ENCODE measurements at places on chromosomes 12 and 14.

DNA sequence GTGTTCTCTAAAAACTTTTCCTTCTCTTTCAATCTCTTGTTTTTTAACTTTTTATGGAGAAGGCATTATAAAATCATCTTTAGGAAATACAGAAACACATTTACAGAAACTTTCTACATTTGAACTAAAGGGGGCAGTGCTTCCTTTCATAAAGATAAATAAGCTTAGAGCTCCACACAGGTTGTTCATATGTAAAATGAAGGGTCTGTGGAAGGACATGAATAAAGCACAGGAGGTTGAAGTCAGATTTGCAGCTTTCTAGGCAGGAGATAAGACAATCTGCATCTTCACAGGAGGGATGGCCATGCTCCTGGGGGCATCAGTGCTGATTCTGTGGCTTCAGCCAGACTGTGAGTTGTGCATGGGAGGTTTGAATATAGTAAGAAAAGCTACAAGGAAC, 426.0 kb downstream of the DAD1 start:
- DNase-seq: no peak

DNA sequence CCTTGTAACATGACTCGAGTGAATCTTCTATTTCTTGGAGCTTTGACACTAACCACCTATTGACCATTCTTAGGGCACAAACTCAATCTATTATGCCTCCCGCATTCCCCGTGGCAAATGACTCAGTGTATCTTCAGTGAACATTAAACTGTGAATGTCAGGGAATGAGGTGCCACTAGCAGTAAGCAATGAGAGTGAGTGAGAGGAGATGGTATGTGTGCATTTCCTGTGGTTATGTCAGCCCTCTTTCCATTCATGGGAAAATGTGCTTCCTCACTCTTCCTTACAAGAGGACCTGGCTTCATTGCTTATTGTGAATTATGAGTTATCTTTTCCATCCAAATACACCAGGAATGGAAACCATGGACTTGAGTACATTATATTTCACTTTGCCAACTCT, 229.2 kb downstream of the EMP1 start:
- no peak for DNase-seq

DNA sequence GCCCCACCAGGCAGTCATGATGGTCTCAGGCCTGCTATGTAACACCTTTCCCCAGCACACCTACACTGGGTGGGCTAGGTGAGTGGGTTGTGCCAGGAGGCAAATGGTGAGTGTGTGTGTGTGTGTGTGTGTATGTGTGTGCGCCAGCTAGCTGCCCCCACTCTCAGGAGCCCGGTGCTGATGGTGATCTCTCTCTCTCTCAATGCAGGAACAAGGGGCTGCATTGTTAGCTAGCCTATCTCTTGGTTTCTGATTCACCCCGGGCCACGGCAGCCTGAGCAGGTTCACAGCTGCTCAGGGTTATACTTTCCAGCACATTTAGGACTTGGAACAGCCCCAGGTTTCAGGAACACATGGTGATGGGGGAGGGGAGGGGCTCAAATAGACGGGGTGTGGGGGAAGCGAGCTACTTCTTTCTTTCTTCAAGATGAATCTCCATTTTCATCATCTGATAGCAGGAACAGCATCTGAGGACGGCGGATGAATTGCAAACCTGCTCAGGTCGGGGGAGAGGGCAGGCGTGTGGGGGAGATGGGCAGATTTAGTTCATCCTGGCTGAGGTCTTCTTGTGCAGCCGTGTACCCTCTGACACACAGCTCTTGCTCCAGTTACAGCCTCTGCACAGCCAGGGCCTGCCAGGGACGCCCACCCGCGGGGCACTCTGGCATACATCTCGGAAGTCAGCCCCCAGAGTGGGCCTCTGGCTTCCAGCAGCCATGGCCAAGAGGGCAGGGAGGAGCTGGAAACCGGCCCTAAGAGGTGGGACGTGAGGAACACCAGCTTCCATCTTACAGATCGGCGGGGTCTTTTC, 137.6 kb downstream of the ZFP36L1 start:
- peak; percentile 16 for DNase-seq

DNA sequence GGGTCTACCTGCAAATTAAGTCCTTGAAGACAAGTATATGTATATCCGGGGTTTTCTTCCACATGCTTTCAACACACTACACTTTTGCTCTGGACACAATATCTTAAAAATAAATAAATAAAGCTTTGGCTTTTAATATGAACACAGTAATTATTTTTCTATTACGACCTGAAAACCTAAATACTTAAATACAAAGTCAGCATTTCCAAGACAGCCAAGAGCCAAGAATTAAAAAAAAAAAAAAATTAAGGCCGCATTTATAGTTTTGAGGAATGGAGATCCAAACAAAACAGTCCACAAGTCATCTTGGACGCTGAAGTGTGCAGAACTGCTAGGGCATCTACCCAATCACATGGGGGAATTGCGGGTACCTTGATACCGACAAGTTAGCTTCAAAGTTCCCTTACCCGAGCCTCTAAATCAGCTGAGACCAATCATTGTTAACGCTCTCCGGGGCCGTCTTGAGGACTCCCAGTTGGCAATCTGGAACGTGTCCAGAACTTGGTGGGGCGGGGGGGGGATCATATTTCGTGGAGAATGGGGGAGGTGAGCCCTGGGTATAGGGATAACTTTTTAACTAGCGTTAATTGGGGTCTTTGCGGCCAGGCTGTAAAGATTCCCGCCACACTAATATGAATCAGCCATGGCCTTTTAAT, 731 bp upstream of the PCNX4 start:
- peak; percentile 36 for DNase-seq

DNA sequence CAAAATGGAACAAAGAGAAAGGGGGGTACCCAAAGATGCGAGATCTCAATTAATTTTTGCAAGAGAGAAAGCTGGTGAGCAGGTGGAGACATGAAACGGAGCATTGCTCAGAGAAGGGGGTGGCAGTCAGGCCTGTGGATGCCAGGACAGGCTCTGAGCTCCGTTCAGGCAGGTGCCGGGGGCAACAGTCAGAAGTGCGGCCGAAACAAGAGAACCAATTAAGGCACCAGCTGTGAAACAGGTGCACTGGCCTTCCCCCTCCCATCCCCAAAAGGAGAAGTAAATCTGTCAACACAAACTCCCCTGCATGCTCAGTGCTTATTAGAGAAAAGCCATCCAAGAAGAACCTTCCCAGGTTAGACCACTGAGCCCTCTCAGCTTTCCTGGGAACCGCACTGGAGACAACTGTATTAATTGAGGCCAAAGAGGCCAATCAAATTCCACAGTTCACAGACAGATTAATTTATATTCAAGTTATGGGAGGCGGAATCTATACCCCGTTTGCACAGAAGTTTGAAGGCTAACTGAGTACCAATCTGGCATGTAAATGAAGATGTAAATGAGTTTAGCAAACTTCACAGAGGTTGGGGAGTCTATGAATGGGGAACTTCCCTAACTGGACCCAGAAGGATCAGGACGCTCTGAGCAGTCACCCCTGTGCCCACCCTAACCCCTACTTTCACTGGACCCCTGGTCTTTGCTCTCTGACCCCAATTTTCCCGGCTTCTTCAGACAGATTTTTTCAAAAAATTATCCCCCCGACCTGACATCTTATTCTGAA, 20.9 kb downstream of the OAS2 start:
- no peak for DNase-seq

GRCh38 chr12:89781946-89782550, 73.4 kb upstream of the ATP2B1 start:
- no peak for DNase-seq
